Thymus (tissue), 14 donors: ENCODE measurements at places on chromosomes 13 and 19.
A peak's percentile ranks its signal among the peaks of the same experiment; 100 is the strongest.

DNA sequence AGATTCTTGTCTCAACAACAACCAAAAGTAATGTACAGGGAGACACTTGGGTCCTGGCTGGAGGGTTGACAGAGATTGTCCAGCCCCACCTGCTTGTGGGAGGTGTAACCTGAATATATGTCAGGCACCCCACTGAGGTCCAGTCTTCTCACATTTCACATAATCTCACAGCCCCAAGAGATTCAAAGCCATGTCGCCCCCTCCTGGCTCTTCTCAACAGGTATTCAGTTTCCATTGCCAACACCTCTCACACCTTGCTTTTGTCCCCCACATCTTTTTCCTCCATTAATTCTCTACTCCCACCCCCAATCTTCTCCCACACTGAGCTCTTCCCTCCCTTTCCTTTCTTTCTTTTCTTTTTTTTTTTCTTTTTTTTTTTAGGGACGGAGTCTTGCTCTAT is 11.2 kb downstream of the UNC13A start:
- peaks cover 16% of the 10 kb centered on the region for H3K27me3 ChIP-seq
- H3K4me1 ChIP-seq: no peaks in the 10 kb centered on the region
- H3K27ac ChIP-seq: no peak overlapping the region
- no peak overlapping the region for H3K4me3 ChIP-seq

GRCh38 chr13:112715210-112715609 is 25.4 kb downstream of the ATP11A start:
- no peaks in the 10 kb centered on the region for H3K36me3 ChIP-seq
- no peak overlapping the region for H3K4me3 ChIP-seq
- no peak overlapping the region for H3K27ac ChIP-seq

GRCh38 chr13:106473154-106473553 is 62.3 kb downstream of the EFNB2 start:
- no peak overlapping the region for H3K4me3 ChIP-seq
- no peaks in the 10 kb centered on the region for H3K36me3 ChIP-seq

- no peak overlapping the region for H3K4me3 ChIP-seq
- no peak overlapping the region for H3K27ac ChIP-seq
- DNase-seq: no peak
- H3K36me3 ChIP-seq: no peaks in the 10 kb centered on the region
- H3K4me1 ChIP-seq: no peaks in the 10 kb centered on the region
- no peaks in the 10 kb centered on the region for H3K27me3 ChIP-seq
These were observed 390.7 kb downstream of the DLEU7 start for GRCh38 chr13:50452756-50453155.

DNA sequence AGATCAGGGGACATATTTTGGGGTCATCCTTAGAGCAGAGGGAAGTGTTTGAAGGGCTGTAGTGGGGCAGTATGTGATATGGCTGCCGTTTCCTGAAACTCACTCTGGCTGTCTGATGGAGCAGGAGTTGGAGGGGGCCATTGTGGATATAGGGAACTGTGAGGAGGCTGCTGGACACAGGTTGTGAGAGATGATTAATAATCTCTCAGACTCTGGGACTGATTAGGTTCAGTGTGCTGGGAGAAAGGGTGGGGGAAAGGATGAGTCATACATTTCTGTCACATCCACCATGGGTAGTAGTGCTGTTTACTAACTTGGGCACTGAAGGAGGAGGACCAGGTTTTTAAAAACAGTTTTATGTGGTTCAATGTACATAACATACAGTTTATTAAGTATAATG is 4.8 kb downstream of the B3GLCT start:
- no peak overlapping the region for H3K4me3 ChIP-seq
- H3K36me3 ChIP-seq: no peaks in the 10 kb centered on the region
- DNase-seq: no peak
- no peak overlapping the region for H3K27ac ChIP-seq
- peaks cover 23% of the 10 kb centered on the region for H3K4me1 ChIP-seq
- H3K27me3 ChIP-seq: peaks cover 2% of the 10 kb centered on the region

DNA sequence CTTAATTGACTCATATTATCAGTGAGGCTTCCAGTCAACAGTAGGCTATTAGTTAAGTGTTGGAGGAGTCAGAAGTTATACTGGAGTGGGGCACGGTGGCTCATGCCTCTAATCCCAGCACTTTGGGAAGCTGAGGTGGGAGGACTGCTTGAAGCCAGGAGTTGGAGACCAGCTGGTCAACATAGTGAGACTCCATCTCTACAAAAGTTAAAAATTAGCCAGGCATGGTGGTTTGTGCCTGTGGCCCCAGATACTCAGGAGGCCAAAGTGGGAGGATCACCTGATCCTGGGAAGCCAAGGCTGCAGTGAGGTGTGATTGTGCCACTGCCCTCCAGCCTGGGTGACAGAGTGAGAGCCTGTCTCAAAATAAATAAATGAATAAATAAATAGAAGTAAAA is 53.2 kb downstream of the COMP start:
- no peak overlapping the region for H3K4me3 ChIP-seq
- H3K27ac ChIP-seq: no peak overlapping the region
- no peaks in the 10 kb centered on the region for H3K27me3 ChIP-seq
- no peak for DNase-seq
- H3K4me1 ChIP-seq: peaks cover 9% of the 10 kb centered on the region
- H3K36me3 ChIP-seq: no peaks in the 10 kb centered on the region

- no peak overlapping the region for H3K4me3 ChIP-seq
- DNase-seq: no peak
- H3K27ac ChIP-seq: no peak overlapping the region
- H3K36me3 ChIP-seq: no peaks in the 10 kb centered on the region
- H3K27me3 ChIP-seq: no peaks in the 10 kb centered on the region
- no peaks in the 10 kb centered on the region for H3K4me1 ChIP-seq
These were observed 721.5 kb upstream of the KLHL1 start for GRCh38 chr13:70829748-70830147.

GRCh38 chr13:39512687-39513086 is 90.3 kb downstream of the LHFPL6 start:
- no peak overlapping the region for H3K27ac ChIP-seq
- H3K36me3 ChIP-seq: no peaks in the 10 kb centered on the region
- H3K4me3 ChIP-seq: no peak overlapping the region
- no peak for DNase-seq
- H3K27me3 ChIP-seq: no peaks in the 10 kb centered on the region
- no peaks in the 10 kb centered on the region for H3K4me1 ChIP-seq

- no peaks in the 10 kb centered on the region for H3K4me1 ChIP-seq
- no peaks in the 10 kb centered on the region for H3K27me3 ChIP-seq
- no peaks in the 10 kb centered on the region for H3K36me3 ChIP-seq
- no peak overlapping the region for H3K4me3 ChIP-seq
These were observed 12.3 kb upstream of the GGACT start for GRCh38 chr13:100600915-100601314.

- H3K27me3 ChIP-seq: no peaks in the 10 kb centered on the region
- no peaks in the 10 kb centered on the region for H3K36me3 ChIP-seq
- H3K27ac ChIP-seq: no peak overlapping the region
- no peak for DNase-seq
- H3K4me3 ChIP-seq: no peak overlapping the region
These were observed 629.1 kb downstream of the LIG4 start for GRCh38 chr13:107586216-107586615.

GRCh38 chr13:66994097-66994496 is 236.0 kb downstream of the PCDH9 start:
- peaks cover 19% of the 10 kb centered on the region for H3K4me1 ChIP-seq
- H3K27ac ChIP-seq: peak overlapping the region; percentile 9
- no peaks in the 10 kb centered on the region for H3K36me3 ChIP-seq

- peaks cover 14% of the 10 kb centered on the region for H3K27me3 ChIP-seq
- H3K4me1 ChIP-seq: no peaks in the 10 kb centered on the region
- no peak overlapping the region for H3K27ac ChIP-seq
- no peak for DNase-seq
These were observed 836 bp upstream of the CDC42EP5 start for GRCh38 chr19:54473892-54474372.

GRCh38 chr19:51686171-51686570 is 7.0 kb upstream of the SPACA6 start:
- H3K4me3 ChIP-seq: no peak overlapping the region
- peaks cover 5% of the 10 kb centered on the region for H3K4me1 ChIP-seq
- H3K36me3 ChIP-seq: no peaks in the 10 kb centered on the region
- H3K27ac ChIP-seq: no peak overlapping the region
- DNase-seq: no peak

- no peak overlapping the region for H3K27ac ChIP-seq
- DNase-seq: no peak
- H3K4me1 ChIP-seq: no peaks in the 10 kb centered on the region
- no peaks in the 10 kb centered on the region for H3K27me3 ChIP-seq
These were observed 56.7 kb upstream of the C1QTNF9B start for GRCh38 chr13:23953860-23954512.

DNA sequence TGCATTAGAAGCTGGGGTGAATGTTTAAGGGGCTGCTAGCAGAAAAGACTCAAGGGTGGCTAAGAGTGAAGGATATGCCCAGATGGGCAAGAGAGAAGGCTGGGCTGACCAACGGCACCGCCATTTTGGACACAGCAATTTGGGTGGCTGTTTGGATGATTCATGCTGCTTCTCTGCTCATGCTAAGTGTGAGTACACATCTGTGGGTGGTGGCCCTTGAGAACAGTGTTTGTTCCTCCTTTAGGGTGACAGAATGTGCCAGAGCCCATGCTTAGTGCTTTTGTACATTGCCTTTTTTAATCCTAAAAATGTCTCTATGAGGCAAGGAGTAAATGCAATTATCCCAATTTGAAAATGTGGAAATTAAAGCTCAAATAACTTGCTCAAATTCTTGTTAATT is 9.8 kb downstream of the CBY2 start:
- no peak overlapping the region for H3K27ac ChIP-seq
- H3K27me3 ChIP-seq: no peaks in the 10 kb centered on the region
- no peaks in the 10 kb centered on the region for H3K4me1 ChIP-seq
- DNase-seq: no peak
- H3K36me3 ChIP-seq: no peaks in the 10 kb centered on the region

DNA sequence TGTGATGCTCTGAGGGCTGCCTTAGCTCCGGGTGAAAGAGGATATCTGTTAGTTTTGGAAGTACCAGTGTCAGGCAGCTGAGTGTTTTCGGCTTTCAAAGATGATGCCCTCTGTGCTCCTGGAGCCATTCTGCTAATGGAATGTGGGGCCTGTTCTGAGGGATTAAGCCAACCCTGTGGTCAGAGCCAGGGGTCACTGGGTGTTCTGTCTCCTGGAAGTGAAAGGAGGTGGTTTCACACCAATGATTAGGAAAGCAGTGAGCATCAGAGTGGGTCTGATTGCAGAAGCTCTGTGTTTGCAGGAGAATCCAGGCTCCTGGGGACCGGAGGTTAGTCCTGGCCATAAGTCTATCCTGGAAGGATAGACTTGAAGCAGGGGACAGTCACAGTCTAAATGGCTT is 94.6 kb downstream of the UQCRFS1 start:
- no peaks in the 10 kb centered on the region for H3K36me3 ChIP-seq
- no peak overlapping the region for H3K4me3 ChIP-seq
- H3K27ac ChIP-seq: no peak overlapping the region
- no peak for DNase-seq

GRCh38 chr13:104584481-104584880 is 1518.3 kb upstream of the SLC10A2 start:
- no peak overlapping the region for H3K4me3 ChIP-seq
- no peaks in the 10 kb centered on the region for H3K27me3 ChIP-seq
- DNase-seq: no peak
- no peak overlapping the region for H3K27ac ChIP-seq
- no peaks in the 10 kb centered on the region for H3K4me1 ChIP-seq
- H3K36me3 ChIP-seq: no peaks in the 10 kb centered on the region

DNA sequence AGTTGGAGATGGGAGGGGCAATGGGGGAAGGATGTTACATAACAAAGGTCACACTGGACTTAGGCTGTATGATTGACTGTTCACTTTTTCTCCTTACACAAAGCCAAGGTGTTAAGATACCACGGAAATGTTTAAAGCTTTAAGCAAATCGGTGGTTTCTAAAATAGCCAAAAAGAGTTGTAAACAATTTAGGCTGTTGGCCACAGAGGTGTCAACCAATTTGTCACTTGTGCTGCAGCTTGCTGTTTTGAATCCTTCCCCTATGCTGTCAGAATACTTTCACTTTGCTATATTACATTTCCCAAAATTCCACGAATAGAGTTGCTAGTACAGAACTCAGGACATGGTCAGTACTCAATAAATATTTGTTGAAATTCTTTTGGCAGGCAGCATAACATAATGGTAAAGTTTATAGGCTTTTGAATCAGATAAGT is 149.3 kb downstream of the VWA8 start:
- H3K27ac ChIP-seq: no peak overlapping the region
- peaks cover 4% of the 10 kb centered on the region for H3K36me3 ChIP-seq

GRCh38 chr13:96081888-96082287 is 8.0 kb upstream of the HS6ST3 start:
- H3K4me3 ChIP-seq: no peak overlapping the region
- no peaks in the 10 kb centered on the region for H3K36me3 ChIP-seq
- no peaks in the 10 kb centered on the region for H3K27me3 ChIP-seq
- H3K27ac ChIP-seq: no peak overlapping the region

GRCh38 chr13:43441899-43442499 is 344.8 kb downstream of the ENOX1 start:
- no peak overlapping the region for H3K27ac ChIP-seq
- no peaks in the 10 kb centered on the region for H3K36me3 ChIP-seq
- no peaks in the 10 kb centered on the region for H3K27me3 ChIP-seq
- H3K4me1 ChIP-seq: no peaks in the 10 kb centered on the region

GRCh38 chr19:35354898-35355297 is 3.4 kb upstream of the FFAR3 start:
- H3K36me3 ChIP-seq: no peaks in the 10 kb centered on the region
- H3K4me1 ChIP-seq: no peaks in the 10 kb centered on the region
- H3K27ac ChIP-seq: no peak overlapping the region
- no peaks in the 10 kb centered on the region for H3K27me3 ChIP-seq
